ENCODE measurements at places on chromosomes 7 and 10. TPM values are rescaled to one million over a fixed set of nuclear protein-coding genes. Genes with fewer than 3 reads are reported as not detected.

Gene SPDYE6
- not detected for total RNA-seq

Gene HABP2
- total RNA-seq = not detected

Gene ADCK2
- total RNA-seq = 17.7 TPM

Gene CYP2C19
- total RNA-seq = not detected

Gene VWDE
- not detected for total RNA-seq

Gene NAT16
- total RNA-seq = not detected

Gene DEPP1
- 1.1 TPM for total RNA-seq

Gene CPA4
- total RNA-seq = 10.8 TPM

Gene CALCR
- not detected for total RNA-seq

Gene TMEM225B
- 0.47 TPM for total RNA-seq

Gene NME8
- not detected for total RNA-seq

Gene TUBAL3
- 1.5 TPM for total RNA-seq

Gene PIK3AP1
- total RNA-seq = 0.04 TPM

Gene LRMDA
- total RNA-seq = 0.39 TPM

Gene GFRA1
- not detected for total RNA-seq

Gene APBB1IP
- not detected for total RNA-seq

Gene NRAP
- total RNA-seq = not detected

Gene GPC2
- total RNA-seq = 1.1 TPM

Gene JAKMIP3
- not detected for total RNA-seq

Gene CALD1
- 110 TPM for total RNA-seq

Gene INTS1
- total RNA-seq = 53.1 TPM

Gene HACD1
- total RNA-seq = 27.8 TPM

Gene GIMAP5
- total RNA-seq = not detected

Gene DLX5
- total RNA-seq = not detected

Gene SHH
- total RNA-seq = not detected

Gene PCGF5
- total RNA-seq = 17.3 TPM

Gene PNLIPRP1
- not detected for total RNA-seq
